ENCODE measurements at places on chromosomes 6 and 20. TPM values are rescaled to one million over a fixed set of nuclear protein-coding genes. Genes with fewer than 3 reads are reported as not detected.

DNA sequence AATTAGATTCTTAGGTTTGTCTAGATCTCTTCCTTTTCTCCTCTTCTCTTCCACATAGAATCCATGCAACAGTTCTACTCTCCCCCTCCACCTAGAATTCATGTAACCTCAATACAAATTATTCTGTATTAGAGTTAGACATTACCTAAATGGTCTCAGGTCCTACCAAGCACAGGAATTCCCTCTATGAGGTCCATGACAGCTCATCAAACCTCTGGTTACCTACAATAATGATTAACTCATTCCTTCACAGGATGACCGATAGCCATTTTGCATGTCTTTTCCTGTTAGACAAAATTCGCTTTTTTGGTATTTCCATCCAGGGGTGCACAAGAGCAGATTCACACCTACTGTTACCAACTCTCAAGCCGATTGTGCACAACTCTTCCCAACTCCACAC, 27.4 kb upstream of the BMP2 start:
- DNase-seq: no peak

- DNase-seq: no peak
These were observed 22.4 kb downstream of the CALHM6 start for GRCh38 chr6:116483616-116484015.

DNA sequence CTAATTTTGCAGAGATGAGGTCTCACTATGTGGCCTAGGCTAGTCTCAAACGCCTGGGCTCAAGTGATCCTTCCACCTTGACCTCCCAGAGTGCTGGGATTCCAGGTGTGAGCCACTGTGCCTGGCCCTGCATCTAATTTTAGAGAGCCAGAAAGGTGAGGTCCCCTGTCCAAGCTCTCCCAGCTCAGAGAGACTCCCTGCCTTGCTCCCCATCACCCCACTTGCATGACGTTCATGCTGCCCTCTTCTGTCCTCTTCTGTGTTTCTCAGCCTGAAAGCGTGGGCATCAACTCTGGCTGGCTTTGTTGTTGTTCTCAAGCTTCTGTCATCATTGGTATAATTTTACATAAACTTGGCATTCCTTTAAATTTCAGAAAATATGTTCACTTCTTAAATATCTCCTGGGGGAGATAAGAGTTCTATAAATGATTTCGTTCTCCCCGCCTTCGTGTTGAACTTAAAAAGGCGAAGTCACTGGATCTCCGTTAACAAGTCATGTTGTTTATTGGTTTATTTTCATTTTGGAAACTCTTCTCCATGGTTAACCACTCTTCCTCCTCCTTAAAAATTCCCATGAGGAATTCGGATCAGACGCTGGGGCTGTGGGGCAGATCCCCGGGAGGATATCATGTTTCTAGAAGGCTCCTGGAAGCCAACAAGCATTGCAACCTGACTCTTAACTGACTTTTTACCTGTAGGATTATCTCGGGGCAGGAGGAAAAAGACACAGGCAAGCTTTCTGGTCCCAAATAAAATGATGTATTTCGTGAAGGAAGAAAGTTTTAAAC, 13.2 kb upstream of the PARD6B start:
- no peak for DNase-seq

Gene XKR7
- 6.8 TPM for total RNA-seq

Gene VWA7
- total RNA-seq: 1.7 TPM

Gene LYRM2
- total RNA-seq: 17.0 TPM

GRCh38 chr6:35461270-35461669, 6.9 kb upstream of the RPL10A start:
- no peak for DNase-seq

- no peak for DNase-seq
These were observed 11.7 kb downstream of the TFEB start for GRCh38 chr6:41723530-41724227.

Gene LY6G6D
- not detected for total RNA-seq

Gene SMPDL3A
- 1.2 TPM for total RNA-seq

DNA sequence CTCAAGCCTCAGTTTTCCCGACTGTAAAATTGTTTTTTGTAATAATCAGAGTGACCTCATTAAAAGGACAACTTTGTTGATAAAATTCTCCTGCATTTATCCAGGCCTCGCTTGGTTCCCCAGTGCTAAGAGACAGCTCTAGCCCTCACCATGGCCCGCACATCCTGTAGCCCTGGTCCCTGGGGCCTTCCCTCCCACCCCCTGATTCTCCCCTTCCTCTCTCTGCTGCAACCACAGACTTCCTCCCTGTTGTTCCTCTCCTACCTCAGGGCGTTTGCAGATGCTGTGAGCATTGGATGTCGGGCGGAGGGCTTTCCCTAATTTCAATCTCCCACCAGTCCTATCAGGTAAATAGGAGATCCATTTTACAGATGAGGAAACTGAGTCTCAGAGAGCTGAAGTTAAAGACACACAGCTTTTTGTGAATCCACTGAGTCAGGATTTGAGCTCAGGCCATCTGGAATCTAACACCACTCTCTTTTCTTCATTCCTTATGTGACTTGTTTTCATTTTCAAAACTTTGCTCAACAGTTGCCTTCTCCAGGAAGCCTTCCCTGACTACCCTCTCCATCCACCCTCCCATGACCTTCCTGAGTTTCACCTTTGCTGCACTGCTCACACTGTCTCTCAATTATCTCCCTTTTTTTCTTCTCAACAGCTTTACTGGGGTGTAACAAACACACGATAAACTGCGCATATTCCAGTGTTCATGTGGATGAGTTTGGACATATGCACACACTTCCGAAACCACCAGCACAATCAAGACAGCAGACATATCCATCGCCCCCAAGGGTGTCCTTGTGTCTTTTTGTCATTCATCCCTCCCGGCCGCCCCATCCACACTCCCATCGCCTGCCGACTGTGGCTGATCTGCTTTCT, 107.1 kb downstream of the CEBPB start:
- no peak for DNase-seq

GRCh38 chr20:33437141-33437911, 6.2 kb downstream of the SNTA1 start:
- no peak for DNase-seq

- no peak for DNase-seq
These were observed 71.3 kb downstream of the OTOR start for GRCh38 chr20:16819483-16819882.

Measured in G401 (cell line).